ENCODE measurements at places on chromosomes 2 and 18. TPM values are rescaled to one million over a fixed set of nuclear protein-coding genes. Genes with fewer than 3 reads are reported as not detected.

DNA sequence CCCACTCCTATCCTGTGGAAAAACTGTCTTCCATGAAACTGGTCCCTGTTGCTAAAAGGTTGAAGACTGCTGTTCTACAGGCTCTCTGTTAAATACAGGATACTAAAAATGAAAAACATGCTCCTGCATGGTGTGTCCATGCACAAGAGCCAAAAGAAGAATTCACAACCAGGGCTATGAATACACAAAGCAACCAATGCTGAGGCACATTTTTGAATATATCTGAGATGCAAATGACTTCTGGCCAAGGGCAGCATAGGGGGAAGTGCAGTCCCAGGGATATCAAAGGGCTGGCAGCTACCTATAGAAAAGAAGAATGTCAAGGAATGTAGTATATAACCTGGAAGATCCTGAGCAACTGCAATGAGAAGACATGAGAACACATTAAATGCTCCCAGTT lies 6.6 kb downstream of the NEMP2 start:
- DNase-seq, result no peak

- DNase-seq, result no peak
Observed at GRCh38 chr18:65202091-65202490, 548.7 kb upstream of the CDH7 start.

GRCh38 chr2:208064220-208064961 lies 39.1 kb upstream of the PLEKHM3 start:
- no peak for DNase-seq

GRCh38 chr18:43486462-43486861 lies 209.2 kb upstream of the SYT4 start:
- no peak for DNase-seq

Gene GREB1L
- polyA plus RNA-seq, result 12.7 TPM

Gene SIX3
- not detected for polyA plus RNA-seq

Gene GDF7
- 0.27 TPM for polyA plus RNA-seq

Gene UGT1A8
- polyA plus RNA-seq, result not detected

DNA sequence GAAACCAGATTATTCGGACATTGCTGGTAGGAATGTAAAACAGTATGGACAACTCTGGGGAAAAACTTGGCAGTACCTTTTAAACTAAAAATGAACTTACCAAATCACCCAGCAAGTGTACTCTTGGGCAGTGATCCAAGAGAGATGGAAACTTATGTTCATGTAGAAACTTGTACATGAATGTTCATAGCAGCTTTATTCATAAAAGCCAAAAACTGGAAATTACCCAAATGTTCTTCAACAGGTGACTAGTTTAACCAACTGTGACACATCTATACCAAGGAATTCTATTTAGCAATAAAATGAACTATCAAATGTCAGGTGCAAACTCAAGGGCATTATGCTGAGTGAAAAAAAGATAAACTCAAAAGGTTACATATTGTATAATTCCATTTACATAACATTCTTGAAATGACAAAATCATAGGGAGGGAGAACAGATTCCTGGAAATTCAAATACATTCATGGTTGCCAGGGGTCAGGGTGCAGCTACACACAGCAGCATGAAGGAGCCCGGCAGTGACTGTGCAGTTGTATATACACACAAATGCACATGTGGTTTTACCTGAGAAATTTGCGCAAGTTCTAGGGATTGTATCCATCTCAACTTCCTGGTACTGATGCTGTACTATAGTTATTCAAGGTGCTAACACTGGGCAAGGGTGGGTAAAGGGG lies 3.5 kb upstream of the RNU4ATAC start:
- DNase-seq, result no peak

Gene ZFAND2B
- polyA plus RNA-seq, result 24.7 TPM

- no peak for DNase-seq
Observed at GRCh38 chr2:168002021-168002553, 245.3 kb downstream of the STK39 start.

Gene SLC8A1
- 7.4 TPM for polyA plus RNA-seq

Gene KYNU
- polyA plus RNA-seq, result 0.42 TPM

DNA sequence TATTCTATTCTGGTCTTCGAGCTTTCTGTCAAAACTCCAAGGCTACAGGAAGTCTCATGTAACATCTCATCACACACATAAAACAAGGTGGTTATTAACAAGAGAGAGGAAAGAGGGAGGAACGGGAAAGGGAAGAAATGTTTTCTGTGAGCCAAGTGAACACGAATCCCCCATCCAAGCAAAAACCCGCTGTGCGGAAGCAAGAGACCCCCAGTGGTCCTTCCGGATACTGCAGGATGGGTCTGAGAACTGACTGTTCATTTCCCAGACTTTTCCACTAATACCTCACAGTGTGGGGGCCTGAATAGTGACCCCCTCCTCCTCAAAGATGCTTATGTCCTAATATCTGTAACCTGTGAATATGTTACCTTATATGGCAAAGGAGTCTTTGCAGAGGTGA lies 19.0 kb upstream of the DIPK1C start:
- DNase-seq, result no peak

GRCh38 chr2:192499476-192499875 lies 304.7 kb upstream of the TMEFF2 start:
- no peak for DNase-seq

DNA sequence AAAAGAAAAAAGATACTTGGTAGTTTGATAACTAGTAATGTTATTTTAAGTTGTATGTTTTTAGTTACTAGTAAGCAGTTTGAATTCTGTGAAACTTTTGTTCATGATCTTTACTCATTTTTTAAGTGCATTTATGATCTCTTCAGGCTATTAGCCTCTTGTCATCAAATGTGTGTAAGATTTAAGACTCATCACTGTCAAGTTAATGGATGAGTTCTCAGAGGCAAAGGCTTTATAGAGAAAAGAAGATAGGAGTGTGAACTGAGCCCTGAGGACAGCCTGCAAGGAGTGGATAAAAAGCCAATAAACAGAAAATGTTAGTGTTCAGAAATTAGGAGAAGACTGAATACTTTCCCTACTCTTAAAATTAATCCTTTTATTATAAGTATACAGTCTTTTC lies 13.5 kb downstream of the NDUFV2 start:
- DNase-seq, result no peak

All from muscle of arm (tissue), 14 donors.